ENCODE measurements at places on chromosomes 3 and 15. TPM values are rescaled to one million over a fixed set of nuclear protein-coding genes. Genes with fewer than 3 reads are reported as not detected.

DNA sequence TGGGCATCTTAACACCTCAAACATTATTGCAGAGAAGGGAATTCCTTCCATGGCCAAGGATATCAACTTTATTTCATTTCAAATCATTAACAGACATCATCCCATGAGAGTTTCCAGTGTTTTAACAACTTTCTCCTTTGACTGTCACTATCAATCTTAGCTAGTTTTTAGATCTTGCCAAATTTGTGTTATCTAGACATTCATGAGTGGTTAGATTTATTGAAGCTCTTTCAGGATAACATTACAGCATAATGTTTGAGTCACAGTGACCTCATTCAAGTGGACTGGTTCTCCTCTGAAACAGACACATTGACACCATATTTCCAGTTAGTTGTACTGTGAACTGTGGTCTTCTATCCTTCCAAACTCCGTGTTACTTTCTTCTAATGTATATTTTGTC, 8.6 kb upstream of the TNFAIP8L3 start:
- no peaks in the 10 kb centered on the region for H3K36me3 ChIP-seq
- H3K4me3 ChIP-seq: no peak overlapping the region
- DNase-seq: no peak
- H3K27me3 ChIP-seq: 0 out of 2 replicates have a peak, but pooled peaks cover 6% of the 10 kb centered on the region
- H3K27ac ChIP-seq: no peak overlapping the region

GRCh38 chr15:87089551-87089950, 1009.9 kb downstream of the AGBL1 start:
- no peaks in the 10 kb centered on the region for H3K27me3 ChIP-seq
- no peak overlapping the region for H3K27ac ChIP-seq
- no peaks in the 10 kb centered on the region for H3K36me3 ChIP-seq
- DNase-seq: peak; percentile 62

GRCh38 chr15:93566762-93567161, 477.8 kb upstream of the RGMA start:
- H3K4me3 ChIP-seq: no peak overlapping the region
- H3K4me1 ChIP-seq: no peaks in the 10 kb centered on the region
- no peak for DNase-seq
- no peak overlapping the region for H3K27ac ChIP-seq
- H3K36me3 ChIP-seq: no peaks in the 10 kb centered on the region
- peaks cover 6% of the 10 kb centered on the region for H3K27me3 ChIP-seq

DNA sequence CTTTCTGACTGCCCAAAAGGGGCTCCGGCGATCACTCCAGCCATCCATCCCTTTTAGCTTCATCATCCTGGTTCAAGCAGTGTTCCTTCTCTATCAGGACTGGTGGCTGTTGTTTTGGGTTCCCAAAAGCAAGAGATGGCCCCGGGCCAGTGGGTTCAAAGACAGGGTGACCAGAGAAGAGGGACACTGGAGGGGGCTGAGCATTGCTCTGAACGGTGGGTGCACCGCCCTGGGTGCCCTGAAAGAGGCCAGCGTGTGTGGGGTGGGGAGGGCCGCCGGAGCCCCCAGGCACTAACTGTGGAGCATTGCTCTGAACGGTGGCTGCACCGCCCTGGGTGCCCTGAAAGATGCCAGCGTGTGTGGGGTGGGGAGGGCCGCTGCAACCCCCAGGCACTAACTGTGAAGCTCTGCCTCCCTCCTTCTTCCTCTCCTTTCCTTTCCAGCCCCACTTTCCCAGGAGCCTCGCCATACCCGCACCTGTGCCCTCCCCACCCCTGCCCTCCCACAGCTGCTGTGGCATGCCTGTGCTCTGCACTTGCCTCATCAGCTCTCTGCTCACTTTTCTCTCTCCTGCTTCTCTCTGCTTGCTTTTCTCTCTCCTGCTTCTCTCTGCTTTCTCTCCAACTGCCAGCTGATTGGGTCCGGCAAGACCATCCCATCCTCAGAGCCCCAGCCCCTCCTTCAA, 37.4 kb upstream of the OR4F6 start:
- H3K27me3 ChIP-seq: no peaks in the 10 kb centered on the region
- H3K36me3 ChIP-seq: no peaks in the 10 kb centered on the region
- no peak overlapping the region for H3K4me3 ChIP-seq

DNA sequence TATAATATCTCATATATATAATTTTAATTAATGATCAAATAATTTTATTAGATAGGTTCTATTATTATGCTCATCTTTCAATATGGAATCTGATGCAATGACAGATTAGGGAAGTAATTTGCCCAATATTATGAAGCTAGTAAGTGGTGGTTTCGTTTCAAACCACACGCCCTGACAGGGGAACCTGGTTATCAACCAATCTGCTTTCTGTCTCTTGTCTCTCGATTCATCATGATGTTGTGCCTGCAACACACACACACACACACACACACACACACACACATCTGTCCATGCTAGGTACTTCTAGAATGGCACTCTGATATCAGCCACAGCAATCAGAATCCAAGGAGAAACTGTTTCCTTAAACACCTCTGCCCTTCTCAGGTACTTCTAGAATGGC, 128.4 kb downstream of the ZBBX start:
- no peaks in the 10 kb centered on the region for H3K36me3 ChIP-seq
- H3K4me3 ChIP-seq: no peak overlapping the region
- 0 out of 2 replicates have a peak, but pooled peaks cover 3% of the 10 kb centered on the region for H3K27me3 ChIP-seq

GRCh38 chr3:21290557-21290956, 460.5 kb downstream of the ZNF385D start:
- no peaks in the 10 kb centered on the region for H3K27me3 ChIP-seq
- H3K36me3 ChIP-seq: no peaks in the 10 kb centered on the region
- peak; percentile 23 for DNase-seq
- H3K4me3 ChIP-seq: no peak overlapping the region
- H3K27ac ChIP-seq: no peak overlapping the region

DNA sequence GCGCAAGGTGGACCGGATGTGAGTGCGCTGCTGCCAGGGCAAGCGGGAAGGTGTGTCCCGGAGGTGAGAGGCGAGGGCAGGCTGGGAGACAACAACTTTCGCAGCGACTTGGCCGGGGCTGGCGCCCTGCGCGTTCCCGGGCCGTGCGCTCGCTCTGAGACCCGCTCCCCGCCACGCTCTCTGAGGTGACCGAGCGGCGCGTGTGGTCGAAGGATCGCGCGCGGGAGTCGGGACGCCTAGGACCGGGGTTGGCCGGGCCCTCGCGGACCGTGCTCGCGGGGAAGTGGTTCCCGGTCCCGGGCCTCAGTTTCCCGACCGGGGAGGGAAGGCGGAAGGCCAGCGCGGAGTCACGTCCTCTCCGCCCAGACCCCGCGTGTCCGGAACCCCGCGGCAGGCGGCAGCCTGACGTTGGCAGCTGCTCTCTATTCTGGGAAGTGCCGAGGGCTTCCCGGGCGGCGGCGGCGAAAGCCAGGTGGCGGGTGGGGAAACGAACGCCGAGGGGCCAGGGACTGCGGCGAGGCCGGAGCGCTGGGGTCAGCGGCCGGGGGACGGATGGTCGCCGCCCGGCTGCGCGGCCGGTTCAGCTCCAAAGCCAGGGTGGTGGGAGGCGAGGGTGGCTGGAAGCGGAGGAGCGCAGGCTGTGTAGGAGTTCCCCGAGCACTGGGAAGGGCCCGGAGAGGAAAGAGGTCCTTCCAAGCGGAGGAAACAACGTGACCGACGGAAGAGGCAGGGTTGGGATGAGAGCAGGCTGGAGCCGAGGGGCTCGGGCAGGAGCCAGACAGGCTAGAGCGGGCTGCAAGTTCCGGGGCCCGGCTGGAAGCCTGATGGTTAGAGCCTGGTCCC, 1.0 kb upstream of the IGF2BP2 start:
- no peak overlapping the region for H3K27ac ChIP-seq
- no peaks in the 10 kb centered on the region for H3K27me3 ChIP-seq
- H3K4me3 ChIP-seq: peak overlapping the region; percentile 73

- no peaks in the 10 kb centered on the region for H3K36me3 ChIP-seq
- H3K27me3 ChIP-seq: no peaks in the 10 kb centered on the region
- DNase-seq: peak; percentile 47
- no peaks in the 10 kb centered on the region for H3K4me1 ChIP-seq
- no peak overlapping the region for H3K4me3 ChIP-seq
Measured at GRCh38 chr3:159234306-159234705, 432.5 kb downstream of the MFSD1 start.

DNA sequence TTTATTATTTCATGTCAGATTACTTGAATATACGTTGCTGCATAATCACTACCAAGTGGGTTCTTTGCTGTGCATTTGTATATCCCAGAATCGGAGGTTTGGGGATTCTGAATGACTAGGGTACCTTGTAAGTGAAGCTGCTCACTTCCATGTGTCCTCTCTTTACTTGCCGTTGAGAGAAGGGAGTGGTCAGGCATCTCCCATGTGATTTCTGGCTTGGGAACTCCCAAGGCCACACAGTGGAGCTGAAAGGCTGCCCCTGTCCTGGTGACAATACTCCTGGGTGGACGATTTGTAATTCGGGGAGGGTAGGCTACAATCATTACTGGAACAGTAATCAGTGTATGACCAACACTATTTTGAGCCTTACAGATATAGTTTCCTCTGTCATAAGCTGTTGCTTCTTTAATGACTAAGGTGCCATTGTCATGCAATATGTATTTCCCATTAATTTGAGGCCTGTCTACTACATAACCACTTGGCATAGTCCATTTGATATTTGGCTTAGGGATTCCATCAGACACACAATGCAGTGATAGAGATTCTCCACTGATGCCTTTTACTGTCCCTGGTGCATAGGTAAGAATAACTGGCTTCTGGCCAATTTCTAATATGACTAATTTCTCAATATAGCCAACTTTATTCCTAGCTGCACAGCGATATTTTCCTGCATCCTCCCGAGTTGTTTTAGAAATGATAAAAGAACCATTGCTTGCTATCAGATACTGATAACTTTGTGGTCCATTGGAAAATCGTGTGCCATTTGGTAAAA, 24.0 kb downstream of the IGSF10 start:
- H3K36me3 ChIP-seq: no peaks in the 10 kb centered on the region
- peak overlapping the region; percentile 95 for H3K27ac ChIP-seq
- H3K27me3 ChIP-seq: no peaks in the 10 kb centered on the region
- H3K4me3 ChIP-seq: no peak overlapping the region
- peak; percentile 50 for DNase-seq
- H3K4me1 ChIP-seq: peaks cover 55% of the 10 kb centered on the region

GRCh38 chr15:89070197-89071124, 17.8 kb upstream of the ABHD2 start:
- H3K27me3 ChIP-seq: no peaks in the 10 kb centered on the region
- no peak overlapping the region for H3K27ac ChIP-seq
- DNase-seq: no peak
- no peaks in the 10 kb centered on the region for H3K36me3 ChIP-seq

DNA sequence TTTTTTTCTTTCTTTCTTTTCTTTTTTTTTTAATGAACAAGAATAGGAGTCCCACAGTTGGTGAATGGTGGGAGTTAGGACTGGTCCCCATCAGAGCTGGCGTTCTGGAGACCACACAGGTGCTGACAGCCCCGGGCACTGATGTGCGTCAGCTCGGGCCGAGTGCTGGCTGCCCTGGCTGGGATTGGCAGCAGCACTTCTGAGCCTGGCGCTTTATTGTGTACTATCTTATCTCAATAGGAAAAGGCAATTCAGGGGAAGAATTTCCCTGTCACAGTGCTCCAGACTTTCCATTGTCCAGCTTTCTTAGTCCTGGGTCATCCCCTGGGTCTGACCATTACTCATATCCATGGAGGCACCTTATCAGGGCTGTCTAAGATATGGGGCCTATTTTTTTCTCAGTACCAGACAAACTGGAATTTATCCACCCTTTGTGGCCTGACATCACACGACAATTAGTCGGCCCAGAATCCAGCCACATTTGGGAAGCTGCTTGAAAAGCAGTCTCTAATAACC, 54.1 kb downstream of the TMEM44 start:
- H3K4me1 ChIP-seq: peaks cover 40% of the 10 kb centered on the region
- no peaks in the 10 kb centered on the region for H3K27me3 ChIP-seq
- no peak overlapping the region for H3K4me3 ChIP-seq
- H3K36me3 ChIP-seq: no peaks in the 10 kb centered on the region

GRCh38 chr3:191138937-191139336, 60.1 kb upstream of the OSTN start:
- H3K27ac ChIP-seq: no peak overlapping the region
- H3K4me1 ChIP-seq: peaks cover 21% of the 10 kb centered on the region
- H3K36me3 ChIP-seq: no peaks in the 10 kb centered on the region
- H3K27me3 ChIP-seq: no peaks in the 10 kb centered on the region
- no peak overlapping the region for H3K4me3 ChIP-seq

- DNase-seq: no peak
- H3K4me3 ChIP-seq: no peak overlapping the region
- no peaks in the 10 kb centered on the region for H3K4me1 ChIP-seq
- H3K36me3 ChIP-seq: no peaks in the 10 kb centered on the region
Measured at GRCh38 chr3:85090495-85090894, 131.7 kb downstream of the CADM2 start.

DNA sequence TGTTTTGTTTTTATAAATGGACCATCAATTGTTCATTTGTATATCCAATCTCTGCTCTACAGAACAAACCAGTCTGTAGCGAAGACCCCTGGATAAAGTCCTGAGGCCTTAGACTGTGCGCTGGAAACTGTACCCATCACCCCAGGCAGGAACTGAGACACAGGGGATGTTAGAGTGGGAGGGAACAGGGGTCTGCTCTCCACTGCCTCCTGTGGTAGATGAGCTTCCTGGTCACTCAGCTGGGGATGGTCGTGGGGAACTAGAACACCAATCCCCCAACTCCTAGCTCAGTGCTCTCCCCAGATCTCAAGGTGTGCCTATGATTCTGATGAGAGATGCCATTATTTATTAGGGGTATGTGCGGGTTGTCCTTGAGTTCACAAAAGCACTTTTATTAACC, 340.2 kb upstream of the IGF1R start:
- H3K4me3 ChIP-seq: no peak overlapping the region
- no peaks in the 10 kb centered on the region for H3K36me3 ChIP-seq
- peaks cover 58% of the 10 kb centered on the region for H3K27me3 ChIP-seq

ZNF620 gene
- total RNA-seq: 2.5 TPM

Data from PC-3 (cell line).